Foreskin keratinocyte (primary cell): ENCODE measurements at places on chromosomes 3 and 15. TPM values are rescaled to one million over a fixed set of nuclear protein-coding genes. Genes with fewer than 3 reads are reported as not detected.

- no peak for DNase-seq
Measured at GRCh38 chr3:194587438-194587931, 45.7 kb downstream of the TMEM44 start.

- DNase-seq: no peak
Measured at GRCh38 chr3:67516496-67516895, 137.9 kb downstream of the SUCLG2 start.

GRCh38 chr3:2096216-2096615, 2.5 kb upstream of the CNTN4 start:
- DNase-seq: no peak

DNA sequence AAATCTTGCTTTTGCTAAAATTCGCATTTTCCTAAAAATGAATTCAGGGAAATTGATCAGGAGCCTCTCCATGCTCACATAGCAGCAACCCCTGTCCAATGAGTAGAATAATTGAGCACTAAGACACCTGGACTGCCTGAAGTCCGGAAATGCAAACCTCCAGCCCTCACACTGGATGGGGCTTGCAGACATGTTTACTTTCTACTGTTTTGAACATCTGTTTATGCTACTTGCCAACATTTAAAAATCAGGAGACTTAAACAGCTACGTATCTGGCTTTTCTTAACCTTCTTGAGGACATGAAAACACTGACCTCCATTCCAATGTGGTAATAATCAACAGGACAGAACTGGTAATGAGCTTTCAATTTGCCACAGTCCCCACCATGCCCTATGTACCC, 184.4 kb downstream of the SHOX2 start:
- DNase-seq: no peak

DNA sequence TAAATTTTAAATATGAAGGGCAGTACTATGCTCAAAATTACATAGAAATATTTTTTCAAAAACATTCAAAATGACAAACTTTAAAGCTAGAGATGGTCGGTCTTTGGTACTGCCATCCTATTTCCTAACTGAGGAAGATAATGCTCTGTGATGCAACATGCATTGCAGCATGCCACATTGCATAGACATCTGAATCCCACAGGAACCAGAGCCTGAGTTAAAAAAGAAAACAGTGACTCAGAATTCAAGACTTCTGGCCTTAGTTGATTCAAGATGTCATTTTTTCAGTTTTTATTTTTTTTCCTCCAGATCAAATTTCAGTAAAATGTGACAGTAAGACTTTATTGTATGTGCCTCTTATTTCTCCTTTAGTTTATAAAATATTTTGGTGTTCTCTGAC, 33.1 kb downstream of the TP63 start:
- DNase-seq: peak; percentile 74

GRCh38 chr15:26477044-26477443, 295.8 kb downstream of the GABRB3 start:
- no peak for DNase-seq

DNA sequence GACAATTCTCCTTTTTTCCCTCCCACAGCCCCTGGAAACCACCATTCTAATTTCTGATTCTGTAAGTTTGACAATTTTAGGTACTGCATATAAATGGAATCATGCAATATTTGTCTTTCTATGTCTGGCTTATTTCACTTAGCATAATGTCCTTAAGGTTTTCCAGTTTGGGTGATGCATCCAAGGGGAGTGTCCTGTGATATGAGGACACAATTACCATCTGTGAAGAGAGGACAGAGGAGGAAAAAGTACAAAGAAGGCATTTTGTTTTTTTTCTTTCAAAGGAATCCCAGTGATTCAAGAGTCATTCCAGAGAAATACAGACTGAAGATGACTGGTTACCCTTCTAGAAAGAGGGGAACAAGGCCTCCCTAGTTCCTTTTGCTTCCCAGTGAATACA, 514.7 kb upstream of the TGFBR2 start:
- DNase-seq: no peak

- DNase-seq: no peak
Measured at GRCh38 chr3:16484216-16484615, 29.3 kb downstream of the RFTN1 start.

- DNase-seq: no peak
Measured at GRCh38 chr3:184441202-184441900, 61.5 kb downstream of the CHRD start.

DNA sequence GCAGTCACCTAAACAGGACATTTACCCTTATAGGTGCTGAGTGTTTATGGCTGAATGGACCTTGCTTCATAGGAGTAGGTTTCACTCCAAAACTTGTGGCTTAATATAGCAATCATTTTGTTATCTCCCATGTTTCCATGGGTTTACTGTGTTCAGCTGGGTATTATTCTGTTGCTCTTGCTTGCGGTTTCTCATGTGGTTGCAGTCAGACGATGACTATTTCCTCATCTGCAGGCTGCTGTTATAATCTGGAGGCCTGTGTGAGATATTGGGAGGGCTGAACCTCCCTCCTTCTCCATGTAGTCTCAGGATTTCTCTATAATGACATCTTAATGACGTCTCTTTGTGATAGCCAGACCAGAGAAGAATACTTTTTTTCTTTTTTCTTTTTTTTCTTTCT, 98.1 kb downstream of the ZPLD1 start:
- DNase-seq: no peak

DNA sequence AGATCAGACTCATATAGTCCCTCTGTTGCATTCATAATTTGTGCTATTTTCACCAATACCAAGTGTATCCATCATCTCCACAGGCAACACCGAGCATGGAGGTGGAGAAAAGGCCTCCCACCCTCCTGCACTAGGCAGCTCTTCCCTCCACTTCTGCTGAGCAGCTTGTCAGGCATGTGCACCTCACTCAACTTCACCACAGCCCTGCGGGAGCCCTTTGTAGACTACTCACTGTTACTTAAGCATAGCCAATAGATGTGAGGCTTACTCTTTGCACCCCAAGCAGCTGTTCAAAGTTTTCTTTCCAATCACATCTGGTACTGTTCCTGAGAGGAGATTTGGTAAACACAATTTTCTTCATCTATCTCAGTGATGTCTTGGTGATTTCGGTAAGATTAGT, 16.9 kb upstream of the GUCA1C start:
- no peak for DNase-seq

DNA sequence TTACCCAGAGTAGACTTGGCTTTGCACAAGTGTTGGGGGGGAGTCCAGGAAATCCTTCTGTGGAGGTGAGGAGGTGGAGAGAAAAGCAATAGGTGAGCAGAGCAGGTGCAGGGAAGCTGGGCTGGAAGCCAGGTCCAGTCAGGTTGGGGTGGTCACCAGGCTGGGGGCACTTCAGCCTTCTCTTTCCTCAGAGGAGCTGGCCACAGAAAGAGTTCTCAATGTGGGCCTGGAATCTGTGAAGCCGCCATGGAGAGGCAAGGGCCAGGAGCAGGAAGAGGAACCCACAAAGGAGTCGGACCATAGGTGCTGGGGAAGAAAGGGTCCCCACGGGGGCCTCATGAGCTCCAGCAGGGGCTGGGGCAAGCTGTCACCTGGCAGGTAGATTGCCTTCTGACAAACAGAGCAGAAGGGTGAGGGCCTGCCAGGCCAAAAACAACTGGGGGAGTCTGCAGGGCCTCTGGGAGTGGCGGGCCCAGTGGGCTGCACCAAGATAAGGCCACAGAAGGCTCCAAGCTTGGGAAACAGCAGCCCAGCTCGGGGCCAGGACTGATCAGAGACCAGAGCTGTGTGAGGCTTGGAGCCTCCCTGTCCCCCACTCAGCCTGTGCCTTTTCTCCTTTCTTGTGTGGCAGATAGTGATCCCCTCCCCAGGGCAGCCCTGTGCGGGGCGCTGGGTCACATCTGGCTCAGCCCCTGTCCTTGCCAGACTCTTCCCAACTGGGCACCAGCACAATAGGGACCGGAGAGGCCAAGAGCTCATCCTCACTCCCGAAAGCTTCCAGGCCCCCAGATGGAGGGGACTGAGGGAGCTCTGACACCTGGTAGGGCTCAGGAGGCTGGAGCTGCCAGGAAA, 53.0 kb upstream of the FGD5 start:
- no peak for DNase-seq

DNA sequence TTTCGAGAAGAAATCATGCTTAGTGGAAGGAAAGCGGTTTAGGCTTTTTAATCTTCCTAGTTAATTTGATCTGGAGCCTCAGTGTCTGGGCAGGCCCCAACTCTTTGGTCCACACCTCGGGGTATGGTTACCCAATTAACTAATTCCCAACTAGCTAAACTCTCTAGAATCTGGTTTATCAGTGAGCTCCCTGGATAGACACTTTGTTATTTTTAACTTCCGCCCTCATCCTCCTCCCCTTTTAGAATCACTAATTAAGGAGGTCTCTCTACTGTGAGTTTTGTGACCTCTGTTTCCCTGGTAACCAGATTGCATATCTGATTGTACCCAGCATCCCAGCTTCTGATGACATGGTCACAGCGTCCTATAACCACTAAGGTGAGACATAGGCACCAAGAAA, 112.2 kb downstream of the RARB start:
- DNase-seq: no peak

The CNTN3 gene
- total RNA-seq: 0.10 TPM in 1 of 2 replicates, not detected in the other

The POC1A gene
- 21.9 and 26.6 TPM in 2 replicates for total RNA-seq

The BDH1 gene
- 19.9 and 27.8 TPM in 2 replicates for total RNA-seq

The LMLN gene
- 3.5 and 4.5 TPM in 2 replicates for total RNA-seq

The ANKUB1 gene
- total RNA-seq: 0.42 and 0.82 TPM in 2 replicates

The SLC22A14 gene
- total RNA-seq: 0.14 TPM in 1 of 2 replicates, not detected in the other

The CGNL1 gene
- 0.35 and 0.54 TPM in 2 replicates for total RNA-seq

The MASP1 gene
- not detected in 2 replicates for total RNA-seq

The CCR8 gene
- not detected in 2 replicates for total RNA-seq
